K562 (cell line): ENCODE measurements at places on chromosomes 4 and X.

DNA sequence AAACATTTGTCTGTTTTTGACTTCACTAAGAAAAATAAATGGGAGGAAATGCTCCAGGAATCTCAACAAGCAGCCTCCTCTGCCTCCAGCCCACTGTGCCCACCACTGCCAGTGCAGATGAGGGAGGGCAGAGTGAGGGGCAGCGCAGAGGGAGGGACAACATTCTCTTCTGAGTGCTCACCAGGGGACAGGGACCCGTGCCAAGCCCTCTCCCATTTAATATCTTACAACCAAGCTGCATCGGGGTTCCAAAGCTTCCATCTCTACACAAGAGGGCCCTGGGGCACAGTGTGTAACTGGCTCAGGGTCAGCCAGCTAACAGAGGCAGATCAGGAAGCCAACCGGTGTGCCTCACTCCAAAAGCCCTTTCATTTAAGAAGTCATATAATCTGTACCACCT is 120.4 kb downstream of the NSUN7 start:
- no peak for DNase-seq

- DNase-seq = no peak
These were observed 8.1 kb upstream of the SMS start for GRCh38 chrX:21932292-21933002.

DNA sequence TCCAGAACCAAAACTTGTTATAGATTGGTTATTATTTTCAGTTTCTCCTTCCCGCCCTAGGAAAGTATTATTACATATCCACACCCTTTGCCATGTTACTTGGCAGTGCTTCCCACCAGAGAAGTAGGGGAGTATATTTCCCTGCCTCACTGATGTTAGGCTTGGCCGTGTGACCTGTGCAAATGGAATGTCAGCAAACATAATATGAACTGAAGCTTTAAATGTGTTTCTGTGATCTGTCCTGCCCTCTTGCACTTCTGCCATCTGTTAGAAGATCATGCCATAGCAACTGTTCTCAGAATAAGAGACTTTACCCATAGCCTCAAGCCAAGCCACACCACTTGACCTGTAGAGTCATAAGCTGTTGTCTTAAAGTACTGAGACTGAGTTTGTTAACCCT is 36.7 kb upstream of the NEUROG2 start:
- no peak for DNase-seq

DNA sequence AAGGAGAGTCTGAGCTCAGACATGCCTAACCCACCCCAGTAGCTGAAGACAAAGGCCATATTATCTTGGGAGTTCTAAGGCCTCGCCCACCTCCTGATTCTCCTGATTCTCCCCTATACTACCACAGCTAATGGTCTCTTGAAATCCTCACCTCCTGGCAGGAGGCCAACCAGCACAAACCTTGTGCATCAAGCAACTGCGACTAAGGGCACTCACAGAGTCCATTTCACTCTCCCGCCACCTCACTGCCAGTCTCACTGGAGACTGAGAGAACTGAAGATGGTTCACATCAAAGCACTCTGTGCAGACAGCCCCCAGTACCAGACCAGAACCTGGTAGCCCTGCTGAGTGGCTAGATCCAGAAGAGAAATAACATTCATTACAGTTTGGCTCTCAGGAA is 102.1 kb upstream of the KLF8 start:
- DNase-seq = no peak

DNA sequence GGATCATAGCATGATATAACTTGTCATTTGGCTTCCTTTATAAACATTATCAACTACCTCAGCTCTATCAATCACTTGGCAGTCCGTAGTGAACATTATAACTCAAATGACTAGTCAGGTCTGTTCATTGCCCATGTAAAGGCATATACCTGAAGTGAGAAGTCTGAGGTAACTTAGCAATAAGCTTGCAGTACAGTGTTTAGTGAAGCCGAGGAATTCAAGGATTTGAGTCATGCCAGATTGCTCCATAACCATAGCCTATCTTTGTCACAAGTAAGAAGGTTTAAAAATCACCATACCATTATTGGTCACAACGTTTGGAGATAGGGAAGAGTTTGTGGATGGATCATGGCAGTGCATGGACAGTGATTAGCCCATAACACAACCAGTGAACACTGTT is 41.6 kb downstream of the AR start:
- DNase-seq = no peak

- no peak for DNase-seq
These were observed 37.7 kb downstream of the PTCHD1 start for GRCh38 chrX:23372220-23372902.

DNA sequence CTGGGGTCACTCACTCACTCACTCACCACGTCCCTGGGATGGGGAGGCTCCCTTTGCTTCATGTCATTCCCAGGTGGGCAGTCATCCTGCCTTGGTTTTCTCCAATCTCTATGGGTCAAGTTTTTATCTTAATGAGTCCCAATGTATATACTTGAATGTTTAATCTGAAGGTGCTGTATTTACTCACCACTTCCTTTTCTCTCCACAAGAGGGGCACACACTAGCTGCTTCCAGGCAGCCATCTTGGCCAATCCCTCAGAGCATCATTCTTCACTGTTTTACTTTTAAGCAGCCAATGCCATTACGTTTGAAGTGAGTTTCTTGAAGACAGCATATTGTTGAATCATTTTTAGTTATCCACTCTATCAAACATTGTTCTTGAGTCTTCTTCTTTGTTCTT is 153.4 kb upstream of the ARSJ start:
- DNase-seq = no peak

GRCh38 chr4:604131-604530 is 21.2 kb upstream of the PDE6B start:
- no peak for DNase-seq

GRCh38 chrX:69014200-69014599 is 151.1 kb downstream of the PJA1 start:
- no peak for DNase-seq

DNA sequence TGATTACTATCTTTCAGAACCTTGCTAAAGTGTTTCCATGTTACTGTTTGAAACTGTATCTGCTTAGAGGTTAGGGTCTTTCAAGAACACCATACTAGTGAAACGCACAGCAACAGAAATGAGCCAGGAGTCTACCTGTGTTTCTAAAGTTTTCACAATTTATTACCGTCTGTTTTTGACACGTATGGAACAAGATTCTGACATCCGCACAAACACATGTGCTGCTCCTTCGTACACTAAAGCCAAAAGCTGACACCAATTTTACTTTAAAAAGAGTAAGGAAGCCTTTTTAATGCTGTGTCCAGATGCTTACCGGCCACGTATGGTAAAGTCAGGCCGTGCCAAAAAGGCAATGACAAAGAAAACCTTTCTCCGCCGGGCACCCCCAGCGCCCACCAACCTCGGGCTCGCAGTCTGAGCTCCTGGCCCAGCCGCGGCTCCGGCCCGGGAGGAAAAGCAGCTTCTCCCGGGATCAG is 532 bp downstream of the RPS4X start:
- no peak for DNase-seq

DNA sequence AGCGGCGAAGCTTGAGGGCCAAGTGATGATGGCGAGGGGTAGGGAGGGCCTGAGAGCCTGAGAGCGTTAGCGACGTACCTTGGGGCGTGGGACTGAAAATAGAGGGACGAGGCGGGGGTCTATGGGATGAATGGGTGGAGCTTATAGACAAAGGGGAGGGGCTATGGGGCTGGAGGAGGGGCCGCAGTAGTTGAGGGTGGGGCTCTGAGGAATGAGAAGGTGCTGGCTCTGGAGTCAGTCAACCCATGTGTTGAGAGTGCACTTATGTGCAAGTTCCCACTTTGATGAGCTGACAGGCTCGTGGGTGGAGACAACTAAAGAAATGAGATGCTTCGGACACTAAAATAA is 488 bp downstream of the TBC1D25 start:
- peak; percentile 75 for DNase-seq

- peak; percentile 21 for DNase-seq
These were observed 86.0 kb downstream of the HTT start for GRCh38 chr4:3160438-3160837.

DNA sequence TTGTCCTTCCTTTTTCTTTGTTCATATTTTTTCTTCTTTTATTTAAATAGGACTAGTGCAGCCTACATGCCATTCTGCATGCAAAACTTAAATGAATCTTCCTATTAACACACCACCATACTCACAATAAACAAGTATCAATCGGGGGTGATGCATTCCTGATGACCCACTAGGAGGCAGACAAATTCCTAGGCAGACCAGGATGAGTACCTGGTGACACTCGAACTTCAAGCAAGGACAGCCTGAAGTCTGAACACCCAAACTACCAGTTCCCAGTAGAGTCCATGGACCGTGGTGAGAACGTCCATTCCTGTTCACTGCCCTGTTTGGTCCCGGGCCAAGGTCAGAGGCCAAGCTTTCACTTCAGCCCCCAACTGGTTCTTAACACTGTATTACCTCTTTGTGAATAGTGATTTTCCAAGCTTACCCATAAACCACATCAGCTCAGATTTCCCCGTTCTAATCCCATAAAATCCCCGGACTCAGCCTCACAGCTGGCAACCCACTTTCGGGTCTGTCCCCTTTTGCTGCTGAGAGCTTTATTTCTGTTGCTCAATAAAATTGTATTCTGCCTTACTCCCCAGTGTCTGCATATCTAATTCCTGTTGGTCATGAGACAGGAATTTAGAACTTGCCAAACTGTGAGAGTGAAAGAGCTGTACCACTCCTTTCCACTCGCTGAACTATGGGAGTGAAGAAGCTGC is 1286.6 kb downstream of the FSTL5 start:
- no peak for DNase-seq

DNA sequence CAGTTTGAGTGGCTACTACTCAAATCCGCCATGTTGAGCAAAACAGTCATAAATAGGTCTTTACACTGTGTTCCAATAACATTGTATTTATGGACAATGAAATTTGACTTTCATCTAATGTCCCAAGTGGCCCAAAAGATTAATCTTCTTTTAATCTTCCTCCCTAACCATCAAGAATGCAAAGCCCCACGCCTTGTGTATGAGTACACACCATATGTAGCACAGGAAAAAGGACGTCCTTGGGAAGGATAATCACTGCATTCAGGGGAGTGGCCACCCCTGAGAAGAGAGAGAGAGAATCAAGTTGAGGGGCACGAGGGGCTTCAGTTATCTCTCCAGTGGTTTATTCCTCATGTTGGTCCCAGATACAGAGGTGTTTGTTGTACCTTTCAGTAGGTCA is 33.1 kb downstream of the RBM47 start:
- no peak for DNase-seq

- DNase-seq = no peak
These were observed 130.2 kb downstream of the SH2D1A start for GRCh38 chrX:124476562-124476961.

DNA sequence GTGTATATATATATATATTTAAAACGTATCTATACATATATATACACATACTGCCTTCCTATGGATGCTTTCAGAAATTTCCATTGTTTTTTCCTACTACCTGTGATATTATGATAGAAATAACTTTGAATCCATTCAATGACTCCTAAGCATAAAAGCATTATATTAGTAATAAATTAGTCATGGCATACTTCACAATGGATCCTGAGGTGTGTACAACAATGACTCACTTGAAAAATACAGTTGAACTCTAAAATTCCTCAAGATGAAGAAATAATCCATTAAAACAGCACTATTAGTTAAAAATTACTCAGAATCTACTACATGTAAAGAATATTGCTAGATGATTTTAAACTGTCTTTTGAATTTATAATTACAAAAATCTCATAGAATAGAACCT is 201.1 kb downstream of the STPG2 start:
- no peak for DNase-seq

DNA sequence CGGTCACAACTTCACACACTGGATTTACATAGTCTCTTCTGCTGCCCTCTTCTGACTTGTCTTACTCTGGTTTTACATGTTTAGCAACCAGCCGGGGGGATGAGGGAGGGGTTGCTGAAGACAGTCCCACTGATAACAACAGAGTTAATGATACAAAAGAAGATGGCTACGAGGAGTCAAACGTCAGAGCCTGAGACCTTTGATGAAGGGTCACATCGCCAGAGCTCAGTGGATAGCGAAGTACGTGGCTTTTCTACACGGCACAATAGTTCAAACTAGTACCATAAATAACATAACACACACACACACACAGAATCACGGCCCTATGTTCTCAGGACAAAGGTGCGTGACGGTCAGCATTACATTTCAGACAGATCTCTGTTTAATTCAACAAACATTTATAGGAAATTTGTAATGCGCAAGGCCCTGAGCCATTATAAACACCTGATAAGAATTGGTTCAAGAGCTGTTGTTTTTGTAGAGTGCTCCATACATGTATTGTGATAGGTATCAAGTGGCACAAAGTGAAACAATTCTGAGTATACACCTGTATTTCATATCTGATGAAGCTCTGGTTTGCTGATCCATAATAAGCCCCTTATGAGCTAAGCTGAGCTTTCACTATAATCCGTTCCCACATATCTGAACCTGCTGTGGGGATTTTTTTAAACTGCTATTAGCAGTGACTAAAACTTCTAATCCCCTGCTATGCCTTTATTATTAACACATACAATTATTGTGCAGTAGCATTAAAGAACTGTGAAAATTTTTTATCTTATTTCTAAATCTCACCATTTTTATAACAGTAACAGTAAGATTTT is 100.0 kb downstream of the NR3C2 start:
- no peak for DNase-seq

- no peak for DNase-seq
These were observed 707 bp upstream of the UNC5C start for GRCh38 chr4:95549246-95550114.

DNA sequence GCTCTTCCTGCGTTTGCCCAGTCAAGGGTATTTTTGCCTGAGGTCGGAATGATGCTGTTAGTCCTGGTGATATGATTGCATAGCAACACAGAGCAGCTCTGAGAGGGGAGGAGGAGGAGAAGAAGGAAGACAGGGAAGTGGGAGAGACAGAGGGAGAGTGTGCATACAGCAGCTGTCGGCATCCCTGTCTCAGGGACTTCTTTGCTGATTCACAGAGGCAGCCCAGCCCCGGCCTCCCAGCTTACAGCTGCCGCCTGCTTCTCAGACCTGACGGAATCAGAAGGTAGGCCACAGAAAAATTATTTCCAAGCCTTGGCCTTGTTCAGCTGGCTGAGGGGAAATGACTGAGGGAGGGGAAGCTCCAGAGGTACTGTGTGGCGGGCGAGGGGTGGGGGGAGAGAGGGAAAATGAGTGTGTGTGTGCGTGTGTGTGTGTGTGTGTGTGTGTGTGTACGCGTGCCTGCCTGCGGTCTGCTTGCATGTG is 319 bp downstream of the DRP2 start:
- no peak for DNase-seq

DNA sequence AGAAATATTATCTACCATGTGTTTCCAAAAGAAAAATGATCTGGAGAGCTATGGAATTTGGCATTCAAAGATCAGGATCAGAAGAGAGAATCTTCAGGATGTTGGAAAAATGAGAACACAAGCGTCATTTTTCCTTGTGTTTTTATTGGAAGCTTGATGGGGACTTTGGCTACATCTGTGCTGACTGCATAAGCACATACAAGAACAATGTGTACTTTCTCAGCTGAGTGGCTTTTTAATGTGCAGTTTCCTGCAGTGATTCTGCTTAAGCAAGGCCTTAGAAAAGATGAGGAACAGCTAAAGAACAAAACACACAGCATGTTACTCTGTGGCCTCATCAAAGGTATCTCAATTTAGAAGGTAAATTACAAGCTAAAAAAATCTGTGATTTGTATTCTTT is 1039.9 kb downstream of the GLUD2 start:
- no peak for DNase-seq
